ENCODE measurements at places on chromosomes 12 and 14.

GRCh38 chr12:58029260-58029659 lies 87.9 kb downstream of the ATP23 start:
- DNase-seq: no peak

- no peak for DNase-seq
Observed at GRCh38 chr12:66753810-66754209, 74.9 kb upstream of the GRIP1 start.

- DNase-seq: no peak
Observed at GRCh38 chr14:24381363-24382063, 13.5 kb downstream of the NFATC4 start.

- DNase-seq: no peak
Observed at GRCh38 chr14:73797543-73798265, 53.9 kb upstream of the PTGR2 start.

DNA sequence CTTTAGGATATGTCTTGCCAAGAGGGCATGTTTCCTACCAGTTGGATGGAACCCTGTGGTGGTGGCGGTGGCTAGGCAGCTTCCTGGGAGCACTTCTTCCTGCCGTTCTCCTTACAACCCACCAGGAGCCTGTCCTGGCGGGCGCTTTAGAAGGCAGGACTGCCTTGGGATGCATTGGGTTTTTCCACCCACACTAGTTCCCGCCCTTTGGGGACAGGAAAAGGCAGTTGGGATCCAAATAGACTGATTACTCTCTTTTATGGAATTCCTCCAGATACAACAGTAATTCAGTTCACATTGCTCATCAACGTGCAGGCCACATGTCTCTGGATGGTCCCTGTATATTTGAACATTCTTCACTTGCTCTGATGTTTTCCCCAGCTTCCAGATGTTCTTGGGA lies 305.7 kb upstream of the SSTR1 start:
- DNase-seq: no peak

DNA sequence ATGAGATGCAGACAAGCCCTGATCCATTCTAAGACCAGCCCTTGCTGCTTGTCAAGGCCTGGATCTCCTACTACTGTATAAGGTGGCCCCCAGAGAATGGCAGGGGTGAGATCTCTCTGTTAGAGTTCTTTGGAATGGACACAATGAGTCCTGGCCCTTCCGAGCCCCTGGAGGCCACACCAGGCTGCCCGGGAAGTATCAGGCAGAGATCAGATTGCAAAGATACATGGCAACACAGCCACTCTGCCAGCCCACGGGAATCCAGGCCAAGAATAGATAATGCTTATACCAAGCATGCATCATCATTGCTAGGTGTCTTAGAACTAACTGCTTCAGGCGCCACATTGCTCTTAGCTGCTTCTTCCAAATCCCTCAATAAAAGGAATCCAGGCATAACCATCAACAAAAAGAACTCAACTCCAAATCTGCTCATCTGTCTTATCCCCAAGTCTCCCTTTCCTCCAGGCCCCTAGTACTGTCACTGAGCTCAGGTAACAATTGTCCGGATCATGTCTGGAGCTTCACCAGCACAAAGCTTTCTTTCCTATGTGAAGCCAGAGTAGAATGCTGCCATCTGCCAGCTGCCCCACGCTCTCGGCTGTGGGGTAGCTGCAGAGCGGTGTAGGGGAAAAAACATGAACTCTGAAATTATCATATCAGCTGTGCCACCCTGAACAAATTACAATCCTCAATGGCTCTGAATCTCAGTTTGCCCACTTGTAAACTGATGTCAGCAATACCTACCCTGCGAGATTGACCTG lies 5.5 kb upstream of the VASH1 start:
- DNase-seq: no peak

- no peak for DNase-seq
Observed at GRCh38 chr14:102923201-102923924, 900 bp downstream of the AMN start.

- no peak for DNase-seq
Observed at GRCh38 chr12:49344486-49345050, 2.1 kb upstream of the DNAJC22 start.

GRCh38 chr14:99644723-99645544 lies at the start of gene HHIPL1:
Gene HHIPL1, plus strand, starts transcription at chr14:99645129. Its CDS starts 79 bp downstream, at chr14:99645208.
- DNase-seq: no peak

GRCh38 chr14:68027276-68027675 lies 207.7 kb downstream of the RAD51B start:
- no peak for DNase-seq

- no peak for DNase-seq
Observed at GRCh38 chr12:110639336-110640141, 25.6 kb downstream of the TCTN1 start.

DNA sequence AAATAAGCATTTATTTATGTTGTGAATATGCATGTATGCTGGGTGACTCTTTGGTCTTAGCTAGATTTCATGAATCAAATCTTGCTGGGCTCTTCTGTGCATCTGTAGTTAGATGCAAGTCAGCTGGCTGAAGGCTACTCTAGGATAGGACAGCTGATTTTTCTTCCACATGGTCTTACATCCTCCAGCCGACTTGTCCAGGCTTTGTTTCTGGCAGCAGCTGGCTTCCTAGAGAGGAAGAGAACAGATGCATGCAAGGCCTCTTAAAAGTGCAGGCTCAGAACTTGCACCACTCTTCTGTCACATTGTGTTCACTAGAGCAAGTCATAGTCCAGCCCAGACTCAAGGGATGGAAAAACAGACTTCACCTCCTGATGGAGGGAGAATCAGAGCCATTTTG lies 435.4 kb upstream of the STXBP6 start:
- no peak for DNase-seq

GRCh38 chr12:64946132-64946829 lies 121.8 kb downstream of the TBC1D30 start:
- no peak for DNase-seq

DNA sequence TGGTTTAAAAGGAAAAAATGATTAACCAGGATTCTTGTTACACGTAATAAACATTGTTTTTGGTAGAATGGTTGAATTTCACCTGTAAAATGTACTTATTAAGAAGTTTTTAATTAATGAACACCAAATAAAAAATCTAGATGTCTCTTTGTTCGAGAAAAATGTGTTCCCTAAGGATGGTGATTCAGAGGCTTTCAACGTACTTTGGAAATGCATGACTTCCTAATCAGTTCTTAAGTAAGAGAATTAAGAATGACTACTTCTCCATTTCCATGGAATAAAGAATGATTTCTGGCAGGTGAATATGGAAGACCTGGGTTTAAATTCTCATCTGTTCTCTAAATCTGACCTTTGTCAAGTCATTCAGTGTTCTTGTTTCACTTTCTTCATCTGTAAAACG lies 428.6 kb downstream of the KCNH5 start:
- DNase-seq: no peak

- no peak for DNase-seq
Observed at GRCh38 chr12:6056406-6057240, 67.8 kb downstream of the VWF start.

DNA sequence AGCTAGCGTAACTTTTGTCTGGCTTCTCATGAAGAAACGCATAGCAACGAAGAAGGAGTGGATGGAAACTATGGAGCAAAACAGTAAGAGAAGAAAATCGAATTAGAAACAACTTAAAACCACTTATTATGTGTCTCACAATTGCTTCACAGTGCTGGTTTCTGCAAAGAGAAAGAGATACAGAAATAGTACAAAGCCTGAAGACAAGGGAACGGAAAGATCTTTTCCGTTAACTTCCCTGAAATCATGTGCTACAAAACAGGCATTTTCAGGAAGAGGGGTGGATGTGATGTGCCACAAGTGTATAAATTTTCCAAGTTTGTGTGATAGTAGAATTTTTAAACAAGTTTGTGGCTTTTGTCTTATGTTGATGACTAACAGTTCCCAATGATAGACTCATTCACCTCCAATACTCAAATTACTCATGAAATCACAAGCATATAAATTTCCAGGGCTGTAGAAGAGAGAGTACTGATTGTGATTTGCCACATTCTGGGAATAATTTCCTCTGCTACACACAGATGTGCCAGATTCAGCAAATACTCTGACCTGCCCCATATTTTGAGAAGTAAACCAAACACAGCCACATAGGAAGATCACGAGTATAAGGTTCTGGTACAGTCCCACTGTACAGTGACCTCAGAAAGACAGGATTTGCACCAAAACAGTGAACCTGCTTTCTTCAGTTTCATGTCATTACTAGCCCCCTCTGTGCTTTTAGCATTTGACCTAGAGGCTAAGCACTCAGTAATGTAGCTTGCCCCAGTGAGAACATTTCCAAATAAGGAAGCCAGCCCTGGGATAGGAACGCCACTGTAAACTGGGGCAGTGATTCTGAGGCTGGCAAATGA lies 41.4 kb upstream of the PPFIA2 start:
- no peak for DNase-seq

DNA sequence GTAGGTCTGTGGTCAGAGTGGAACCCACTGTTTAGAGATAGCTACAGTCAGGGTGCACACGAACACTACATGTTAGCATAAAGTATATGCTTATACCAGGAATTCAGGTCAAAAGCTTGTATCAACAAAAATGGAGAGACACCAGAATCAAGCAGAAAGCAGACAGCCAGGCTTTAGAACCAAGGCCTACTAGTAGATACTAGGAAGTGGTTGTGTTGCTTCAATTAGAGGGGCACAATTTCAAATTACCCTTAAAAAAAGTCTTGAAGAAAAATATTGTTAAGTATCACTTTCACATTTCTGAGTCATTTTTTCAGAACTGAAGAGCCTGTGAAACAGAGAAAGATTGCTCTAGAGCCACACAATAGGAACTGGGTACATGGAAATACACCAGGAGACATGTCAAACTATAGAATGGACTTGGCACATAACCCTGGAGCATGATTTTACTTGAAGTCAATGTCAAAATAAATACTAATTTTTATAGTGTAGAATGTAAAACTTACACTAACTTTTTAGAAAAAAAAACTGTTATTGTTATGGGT lies 41.6 kb downstream of the LRRC9 start:
- DNase-seq: no peak

- DNase-seq: no peak
Observed at GRCh38 chr14:56796259-56796658, 14.0 kb downstream of the OTX2 start.

DNA sequence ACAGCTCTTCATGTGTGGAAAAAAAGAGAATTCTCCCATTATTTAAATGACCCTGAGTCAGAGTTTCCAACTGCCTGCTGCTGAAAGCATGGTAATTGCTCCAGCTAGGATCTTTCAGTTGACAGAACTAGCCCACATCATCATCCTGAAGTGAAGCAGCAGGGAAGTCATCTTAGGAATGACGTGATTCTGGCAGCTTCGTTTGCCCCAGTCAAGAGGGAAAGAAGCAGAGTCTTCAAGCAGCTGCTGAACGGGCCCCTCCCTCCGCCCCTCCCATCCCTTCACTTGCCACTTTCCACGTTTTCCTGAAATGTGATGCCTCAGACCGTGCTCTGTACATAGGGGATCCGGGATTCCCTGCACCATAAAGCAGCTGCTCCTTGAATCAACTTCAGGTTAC lies 455.0 kb upstream of the TMEM132C start:
- DNase-seq: no peak

DNA sequence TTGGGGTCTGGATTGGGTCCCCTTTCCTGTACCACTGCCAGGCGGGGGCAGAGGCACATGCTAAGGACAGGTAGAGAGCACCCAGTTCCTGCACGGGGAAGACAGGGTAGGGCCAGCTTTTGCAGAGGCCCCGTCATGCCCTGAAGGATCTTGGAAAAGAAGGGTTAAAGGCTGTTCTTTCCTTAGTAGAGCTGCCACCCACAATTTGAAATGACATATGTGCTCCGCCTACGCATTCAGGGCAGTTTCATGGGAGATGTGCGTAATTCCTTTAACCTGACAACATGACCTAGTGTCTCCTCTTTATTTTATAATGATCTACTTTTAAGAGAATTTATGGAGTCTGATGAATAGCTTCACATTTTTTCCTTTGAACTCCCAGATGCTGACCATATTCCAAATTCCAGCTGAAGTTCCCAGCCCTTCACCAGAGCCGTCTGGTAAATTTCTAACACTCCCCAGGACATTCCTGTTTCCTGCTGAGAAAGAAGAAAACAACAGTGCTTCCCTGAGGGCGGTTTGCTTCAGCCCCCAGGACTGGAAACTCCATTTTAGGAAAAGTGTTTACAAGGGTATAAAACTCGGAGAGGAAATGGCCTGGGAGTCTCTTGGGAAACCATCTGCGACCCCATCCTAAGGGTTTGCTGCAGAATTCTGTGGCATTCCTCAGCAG lies 58.9 kb upstream of the PLEKHG3 start:
- DNase-seq: no peak

- DNase-seq: peak; percentile 46
Observed at GRCh38 chr14:93962701-93963601, 13.4 kb downstream of the ASB2 start.

DNA sequence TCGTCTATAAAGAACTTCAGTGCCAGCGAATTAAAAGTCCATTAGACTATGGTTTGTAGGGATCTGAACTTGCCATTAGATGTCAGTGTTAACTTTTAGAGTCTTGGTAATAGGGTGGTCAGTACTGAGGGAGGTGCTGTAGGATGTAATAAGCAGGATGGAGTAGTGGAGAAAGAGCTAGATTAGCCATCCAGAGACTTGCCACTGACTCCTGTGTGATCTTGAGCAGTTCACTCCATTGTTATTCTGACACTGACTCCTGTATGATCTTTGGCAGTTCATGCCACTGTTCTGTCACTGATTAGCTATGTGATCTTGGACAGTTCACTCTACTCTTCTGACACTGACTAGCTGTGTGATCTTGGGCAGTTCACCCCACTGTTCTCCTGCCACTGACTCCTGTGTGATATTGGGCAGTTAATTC lies 133.6 kb downstream of the TTLL5 start:
- no peak for DNase-seq

DNA sequence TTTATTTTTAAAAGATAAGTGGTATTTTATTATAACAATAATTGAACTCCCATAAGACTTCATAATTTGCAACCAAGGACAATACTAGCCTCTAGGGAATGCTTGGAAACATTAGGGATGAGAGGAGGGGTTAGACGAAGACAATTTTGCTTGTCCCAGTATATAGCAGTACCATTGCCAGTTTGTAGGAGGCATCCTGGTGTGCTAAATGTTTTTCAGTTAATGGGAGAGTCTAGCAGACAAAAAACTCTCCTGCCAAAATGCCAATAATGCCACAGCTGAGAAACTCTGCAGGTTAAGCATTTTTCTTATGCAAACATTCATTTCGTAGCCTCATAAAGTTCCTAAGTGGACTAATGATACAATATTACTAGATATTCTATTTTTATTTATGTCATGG lies 38.1 kb downstream of the RASSF9 start:
- DNase-seq: no peak

DNA sequence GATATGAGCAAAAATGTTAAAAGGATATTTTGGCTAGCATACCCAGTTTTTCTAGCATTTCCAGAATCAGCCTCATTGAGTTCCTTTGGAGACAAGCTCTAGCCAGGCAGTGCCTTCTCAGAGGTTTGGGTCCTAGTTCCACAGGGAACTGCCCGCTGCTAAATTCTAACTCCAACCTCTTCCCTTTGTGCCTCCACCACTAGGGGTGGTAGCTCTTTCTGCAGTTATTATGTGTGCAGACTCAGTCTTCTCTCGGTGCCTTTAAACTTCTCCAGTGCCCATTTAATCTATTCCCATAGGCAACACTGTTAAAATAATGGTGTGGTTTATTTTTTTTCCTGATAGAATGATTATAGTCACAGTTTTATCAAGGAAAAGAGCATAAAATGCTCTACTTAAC lies 21.5 kb upstream of the SLC25A3 start:
- DNase-seq: no peak

- no peak for DNase-seq
Observed at GRCh38 chr12:100404769-100405407, 48.0 kb downstream of the SLC17A8 start.

Data from CD8-positive, alpha-beta memory T cell (primary cell).